ENCODE measurements at places on chromosomes 7 and 10.

DNA sequence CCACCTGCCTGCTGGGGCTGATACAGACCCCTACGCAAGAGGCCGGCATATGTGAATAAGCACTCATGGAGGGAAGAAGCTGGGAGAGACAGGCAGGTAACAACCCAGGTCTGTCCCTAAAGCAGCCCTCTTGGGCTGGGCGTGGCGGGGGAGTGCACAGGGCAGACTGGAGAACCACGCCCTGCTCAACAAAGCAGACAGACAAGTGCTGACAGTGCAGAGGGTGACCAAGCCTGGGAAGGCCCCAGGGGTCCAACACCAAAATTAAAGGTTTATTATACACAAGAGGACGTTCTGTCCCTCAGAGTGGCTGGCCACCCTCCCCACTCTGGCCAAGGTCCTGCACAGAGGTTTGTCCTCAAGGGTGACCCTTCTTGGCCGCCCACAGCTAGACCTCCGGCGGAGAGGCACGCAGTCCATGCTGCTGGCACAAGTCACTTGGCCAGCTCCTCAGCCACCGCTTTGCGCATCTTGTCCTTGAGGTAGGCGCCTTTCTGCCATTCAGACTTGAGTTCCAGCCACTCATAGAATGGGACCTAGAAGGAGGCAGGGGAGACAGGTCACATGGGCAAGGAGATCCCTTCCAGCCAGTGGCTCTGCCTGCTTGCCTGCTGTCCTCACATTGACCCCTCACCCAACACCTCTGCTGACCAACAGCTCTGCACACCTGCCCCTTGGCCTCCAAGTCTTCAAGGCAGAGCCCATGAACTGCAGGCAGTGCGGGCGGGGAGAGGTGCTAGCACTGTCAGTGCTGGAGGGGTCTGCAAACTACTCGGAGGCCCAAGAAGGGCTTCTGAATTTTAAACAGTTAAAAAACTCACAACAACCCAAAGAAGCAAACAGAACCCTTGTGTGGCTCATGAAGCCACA is 11.4 kb upstream of the NACAD start:
- no peak for DNase-seq

GRCh38 chr7:99243751-99244337 is 28.8 kb upstream of the MYH16 start:
- no peak for DNase-seq

DNA sequence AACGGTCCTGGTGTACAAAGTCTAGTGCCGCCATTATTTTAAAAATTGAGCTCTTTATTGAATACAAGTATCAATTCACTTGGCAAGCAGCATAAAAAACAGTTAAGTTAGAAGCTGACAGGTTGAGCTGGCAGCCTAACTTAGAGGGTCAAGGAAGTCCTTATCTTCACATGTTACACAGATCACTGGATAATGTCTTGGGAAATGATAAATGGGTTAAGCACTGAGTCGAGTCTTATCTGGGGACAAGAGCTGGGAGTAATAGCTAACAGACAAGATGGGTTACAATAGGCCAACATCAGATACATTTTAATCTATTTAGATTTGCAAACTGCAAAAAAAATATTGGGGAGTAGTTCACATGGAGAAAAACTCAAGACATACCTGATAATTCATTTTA is 34.2 kb downstream of the SLC18A2 start:
- DNase-seq = no peak

- no peak for DNase-seq
Measured at GRCh38 chr10:24269476-24269875, 60.5 kb downstream of the KIAA1217 start.

DNA sequence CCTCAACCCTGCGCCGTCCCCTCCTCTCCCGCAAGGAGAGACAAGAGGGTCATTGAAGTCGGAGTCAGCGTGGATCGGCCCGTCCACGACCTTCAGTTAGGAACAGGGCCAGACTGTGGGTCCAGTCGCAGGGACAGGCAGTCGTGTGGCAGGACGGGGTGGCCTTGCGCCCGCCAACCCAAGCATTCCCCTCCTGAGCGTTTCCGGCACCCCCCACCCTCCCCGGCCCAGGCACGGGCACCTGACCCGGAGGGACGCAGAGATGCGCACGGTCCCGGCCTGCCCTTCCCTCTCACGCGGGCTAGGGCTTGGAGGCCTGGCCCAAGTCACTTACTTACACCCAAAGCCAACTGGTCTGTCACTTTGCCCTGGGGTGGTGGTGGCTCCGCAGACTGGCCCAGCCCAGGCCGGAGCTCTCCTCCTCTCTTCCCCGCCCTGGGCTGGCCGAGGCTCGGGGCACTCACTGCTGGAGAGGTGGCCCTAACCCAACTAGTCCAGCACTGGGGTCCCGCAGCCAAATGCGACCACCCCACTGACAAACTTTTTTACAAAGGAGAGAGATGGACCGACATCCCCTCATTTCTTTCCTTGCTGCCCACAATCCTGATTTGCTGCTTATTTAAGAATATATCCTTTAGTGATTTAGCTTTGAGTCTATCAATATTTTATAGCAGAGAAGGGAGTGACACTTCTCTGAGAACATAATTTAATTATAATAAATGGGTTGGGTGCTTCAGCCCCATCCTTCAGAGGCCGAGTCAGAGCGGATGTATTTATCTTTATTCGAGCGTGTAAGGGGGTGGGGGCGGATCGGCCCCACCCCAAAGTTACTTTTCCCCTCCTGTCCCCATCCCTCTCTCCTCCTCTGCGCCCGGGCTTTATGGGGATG is 1.2 kb upstream of the UNCX start:
- DNase-seq = no peak

DNA sequence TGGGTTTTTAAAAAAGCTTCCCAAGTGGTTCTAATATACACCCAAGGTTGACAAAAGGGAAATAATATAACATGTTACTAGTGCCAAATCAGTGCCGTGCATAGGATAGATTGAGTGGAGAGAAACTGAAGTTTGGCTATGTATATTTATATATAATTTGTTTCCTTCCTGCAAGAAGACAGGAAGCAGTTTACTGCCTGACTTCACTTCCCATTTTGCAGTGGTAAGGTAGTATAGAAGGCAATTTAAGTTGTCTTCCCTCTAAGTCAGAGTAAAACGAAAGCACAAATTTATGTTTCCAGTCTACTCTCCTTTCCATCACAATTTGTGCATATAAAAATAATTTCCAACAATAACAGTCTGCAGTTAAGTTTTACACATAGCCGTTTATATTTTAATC is 3.4 kb upstream of the HYCC1 start:
- no peak for DNase-seq
